ENCODE measurements at places on chromosomes 2 and 18.

GRCh38 chr2:147639891-147640290, 204.9 kb upstream of the ACVR2A start:
- DNase-seq: no peak

- no peak for DNase-seq
These were observed 178.4 kb upstream of the LHCGR start for GRCh38 chr2:48933828-48934497.

- DNase-seq: peak; percentile 15
These were observed 27.1 kb upstream of the CWC22 start for GRCh38 chr2:180033993-180034894.

- no peak for DNase-seq
These were observed 170.2 kb downstream of the ZNF385B start for GRCh38 chr2:179691235-179691634.

GRCh38 chr2:23682481-23682880, 244.4 kb downstream of the ATAD2B start:
- no peak for DNase-seq
